ENCODE measurements at places on chromosomes 7 and 10. TPM values are rescaled to one million over a fixed set of nuclear protein-coding genes. Genes with fewer than 3 reads are reported as not detected.

HOXA4 gene
- total RNA-seq = 0.56 TPM

- DNase-seq = no peak
Observed at GRCh38 chr7:135964791-135965190, 12.4 kb downstream of the MTPN start.

- no peak for DNase-seq
Observed at GRCh38 chr10:33921970-33922605, 587.6 kb upstream of the NRP1 start.

DNA sequence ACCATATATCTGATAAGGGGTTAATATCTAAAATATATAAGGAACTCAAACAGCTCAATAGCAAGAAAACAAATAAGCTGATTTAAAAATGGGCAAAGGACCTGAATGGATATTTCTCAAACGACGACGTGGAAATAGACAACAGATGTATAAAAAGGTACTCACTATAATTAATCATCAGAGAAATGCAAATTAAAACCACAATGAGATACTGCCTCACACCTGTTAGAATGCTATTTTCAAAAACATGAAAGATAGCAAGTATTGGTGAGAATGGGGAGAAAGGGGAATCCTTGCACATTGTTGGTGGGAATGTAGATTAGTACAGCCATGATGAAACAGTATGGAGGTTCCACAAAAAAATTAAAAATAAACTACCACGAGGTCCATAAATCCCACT is 163.2 kb downstream of the DKK1 start:
- no peak for DNase-seq

CUBN gene
- total RNA-seq = 0.31 TPM

DNA sequence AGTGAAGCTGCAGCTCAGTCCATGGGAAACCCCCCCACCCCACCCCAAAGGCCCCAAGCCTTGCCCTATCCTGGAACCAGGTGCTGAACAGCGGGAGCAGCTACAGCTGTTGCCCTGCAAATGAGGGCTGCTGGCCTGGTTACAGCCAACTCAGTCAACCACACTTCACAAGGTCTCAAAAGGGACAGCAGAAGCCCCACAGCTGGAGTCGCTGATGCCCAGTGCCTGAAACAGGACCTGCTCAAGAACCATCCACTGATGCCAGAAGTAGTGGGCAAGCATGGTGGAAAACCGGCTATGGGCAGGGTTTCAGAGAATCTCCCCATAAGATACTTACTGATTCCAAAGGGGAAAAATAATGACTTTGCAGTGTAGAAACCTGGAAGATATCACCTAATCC is 110.3 kb downstream of the SLC37A3 start:
- DNase-seq = no peak
